Stimulated activated CD8-positive, alpha-beta memory T cell treated with anti-CD3 and anti-CD28 coated beads, Interleukin-4, amount 100 ng/mL, for 4 hours (primary cell): ENCODE measurements at places on chromosomes 1 and 21.

- DNase-seq, result no peak
Measured at GRCh38 chr1:241736387-241736786, 84.3 kb downstream of the WDR64 start.

GRCh38 chr1:119143706-119144105, 3.3 kb upstream of the WARS2 start:
- no peak for DNase-seq

GRCh38 chr1:224170748-224171478, 12.1 kb upstream of the DEGS1 start:
- DNase-seq, result no peak

GRCh38 chr1:244971552-244972216, 107.3 kb upstream of the HNRNPU start:
- no peak for DNase-seq

- no peak for DNase-seq
Measured at GRCh38 chr1:104665300-104665699, 915.6 kb downstream of the AMY1C start.

DNA sequence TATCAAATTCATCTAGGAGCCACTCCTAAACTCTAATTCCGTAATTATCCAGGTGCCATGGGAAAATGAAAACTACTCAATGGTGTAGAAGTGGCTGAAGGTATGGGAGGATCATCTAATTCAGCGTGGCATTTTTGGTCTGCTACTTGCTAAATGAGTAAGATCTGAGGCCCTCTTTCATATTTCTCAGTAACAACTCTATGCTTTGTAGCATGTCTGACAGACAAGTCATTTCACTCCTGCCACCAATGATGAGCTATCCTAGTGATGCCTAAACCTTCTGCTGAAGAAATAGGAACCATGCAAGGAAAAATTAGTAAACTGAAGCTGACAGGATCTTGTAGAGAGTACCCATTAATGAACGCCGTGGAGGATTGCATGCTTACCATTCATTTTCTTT, 145.3 kb downstream of the NTNG1 start:
- DNase-seq, result no peak

DNA sequence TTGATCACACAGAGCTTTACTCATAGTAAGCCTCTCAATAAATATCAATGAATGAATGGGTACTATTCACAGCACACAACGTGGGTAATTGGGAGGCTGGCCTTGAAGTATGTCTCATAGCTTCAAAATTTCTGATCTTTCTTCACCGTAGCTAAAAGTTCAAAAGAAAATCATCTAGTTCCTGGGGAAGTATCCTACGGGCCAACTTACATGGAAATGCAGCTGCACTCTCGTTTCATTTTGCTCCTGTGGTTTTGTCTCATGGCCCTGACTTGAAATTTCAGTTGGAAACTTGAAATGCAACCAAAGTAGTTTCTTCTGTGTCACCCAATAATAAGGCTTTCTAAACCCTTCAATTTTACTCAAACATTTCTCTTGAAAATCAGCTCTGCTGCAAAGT, 76.1 kb upstream of the CNIH3 start:
- DNase-seq, result no peak
